ENCODE measurements at places on chromosomes 3 and 15.

- no peak for DNase-seq
Observed at GRCh38 chr15:95698951-95699350, 631.5 kb upstream of the NR2F2 start.

DNA sequence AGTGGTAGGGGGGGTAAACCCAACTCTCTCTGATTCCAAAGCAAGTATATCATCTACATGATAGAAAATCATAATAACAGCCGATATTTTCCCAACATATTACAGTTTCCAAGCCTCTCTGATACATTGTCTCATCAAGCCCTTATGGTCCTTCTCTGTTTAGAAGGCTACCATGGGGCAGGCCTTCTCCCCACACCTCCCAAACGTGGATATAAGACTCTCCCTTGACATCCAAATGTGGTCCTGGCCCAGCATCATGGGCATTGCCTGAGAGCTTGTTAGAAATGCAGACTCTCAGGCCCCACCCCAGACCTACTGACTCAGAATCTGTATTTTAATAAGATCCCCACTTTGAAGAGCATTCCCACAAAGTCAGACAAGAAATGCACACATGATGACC is 17.7 kb upstream of the CCR9 start:
- no peak for DNase-seq

GRCh38 chr3:181358562-181358961 is 353.2 kb upstream of the SOX2 start:
- DNase-seq = no peak

DNA sequence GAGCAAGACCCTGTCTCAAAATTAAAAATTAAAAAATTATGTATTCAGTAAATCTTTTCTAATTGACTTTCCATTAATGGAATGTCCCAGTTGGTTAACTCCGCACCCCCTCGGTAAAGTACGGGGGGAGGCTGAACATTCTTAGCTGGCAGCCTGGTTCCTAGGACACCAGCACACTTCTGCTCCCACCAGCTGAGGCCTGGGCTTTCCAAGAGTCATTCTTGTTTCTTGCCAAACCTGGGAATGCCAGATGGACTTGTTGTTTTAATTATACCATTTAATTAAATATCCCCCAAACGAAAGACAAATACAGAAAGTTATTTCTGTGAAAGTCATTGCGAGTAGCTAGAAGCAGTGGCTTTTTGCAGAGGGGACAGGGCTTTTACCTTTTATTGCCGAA is 179.4 kb downstream of the VGLL4 start:
- no peak for DNase-seq

- DNase-seq = no peak
Observed at GRCh38 chr3:185207931-185208746, 45.7 kb downstream of the EHHADH start.

- no peak for DNase-seq
Observed at GRCh38 chr3:3951071-3951470, 151.8 kb downstream of the LRRN1 start.

DNA sequence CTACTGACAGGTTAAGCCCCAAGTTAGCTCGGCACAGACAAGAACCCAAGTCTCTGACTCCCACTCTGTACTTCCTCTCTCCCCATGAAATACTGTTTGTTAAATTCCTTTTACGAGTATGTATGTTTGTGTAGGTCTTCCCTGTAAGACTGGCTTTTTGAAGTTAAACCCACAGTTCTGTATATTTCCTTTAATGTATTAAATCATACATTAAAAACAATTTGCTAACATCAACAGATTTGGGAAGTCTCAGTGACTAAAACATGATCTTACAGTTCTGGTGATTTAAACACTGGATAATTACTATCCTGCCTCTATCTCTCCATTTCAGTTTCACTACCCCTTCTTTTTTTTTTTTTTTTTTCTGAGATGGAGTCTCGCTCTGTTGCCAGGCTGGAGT is 4.4 kb downstream of the CMTM6 start:
- DNase-seq = no peak

DNA sequence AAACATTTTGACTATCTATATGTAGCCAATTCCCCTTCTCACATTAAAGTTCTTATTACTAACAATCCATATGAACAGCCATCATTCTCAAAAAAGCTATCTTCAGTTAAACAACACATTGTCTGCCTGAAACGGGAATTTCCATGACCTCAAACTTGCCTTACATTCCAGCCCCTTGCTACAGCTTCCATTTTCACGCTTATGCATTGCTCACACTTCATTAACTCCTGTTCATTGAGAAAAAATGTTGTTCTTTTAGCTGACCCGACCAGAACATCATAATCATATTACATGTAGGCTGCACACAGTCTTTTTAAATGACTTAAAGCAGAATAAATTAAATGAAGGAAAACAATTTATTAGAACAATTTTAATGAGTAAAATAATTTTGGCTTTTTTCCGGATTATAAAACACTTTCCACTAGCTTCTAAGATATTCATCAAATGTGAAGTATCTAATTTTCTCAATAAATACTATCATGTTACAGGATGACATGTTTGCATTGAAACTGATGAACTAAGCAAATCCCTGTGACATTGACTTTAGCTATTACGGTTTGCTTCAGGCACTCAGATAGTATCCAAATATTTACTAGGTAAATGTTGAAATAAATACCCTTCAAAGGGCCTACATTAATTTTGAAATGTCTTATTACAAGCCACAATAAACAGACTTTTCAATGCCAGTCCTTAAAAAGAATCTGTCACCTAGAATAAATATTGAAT is 49.9 kb downstream of the P3H2 start:
- DNase-seq = no peak

GRCh38 chr3:152879130-152879789 is 44.3 kb downstream of the P2RY1 start:
- no peak for DNase-seq

- DNase-seq = peak; percentile 33
Observed at GRCh38 chr3:13647298-13648059, 98.6 kb downstream of the FBLN2 start.

DNA sequence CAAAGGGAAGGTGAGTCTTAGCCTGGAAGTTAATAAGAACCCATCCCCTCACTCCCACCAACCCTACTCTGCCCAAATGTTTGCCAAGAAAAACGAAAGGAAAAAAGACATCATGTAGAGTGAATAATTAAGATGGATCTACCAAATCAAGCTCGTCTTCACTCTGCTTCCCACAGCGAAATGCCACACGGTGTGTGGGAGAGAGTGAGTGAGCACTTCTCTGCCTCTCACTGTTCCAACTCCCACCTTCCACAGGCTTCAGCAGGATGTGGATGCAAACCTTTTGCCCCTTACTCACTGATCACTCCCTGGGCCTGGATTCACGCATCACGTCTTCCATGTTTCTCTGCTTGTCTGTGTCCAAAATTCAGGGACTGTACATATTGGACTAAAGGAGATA is 85.4 kb downstream of the WDR76 start:
- DNase-seq = no peak

DNA sequence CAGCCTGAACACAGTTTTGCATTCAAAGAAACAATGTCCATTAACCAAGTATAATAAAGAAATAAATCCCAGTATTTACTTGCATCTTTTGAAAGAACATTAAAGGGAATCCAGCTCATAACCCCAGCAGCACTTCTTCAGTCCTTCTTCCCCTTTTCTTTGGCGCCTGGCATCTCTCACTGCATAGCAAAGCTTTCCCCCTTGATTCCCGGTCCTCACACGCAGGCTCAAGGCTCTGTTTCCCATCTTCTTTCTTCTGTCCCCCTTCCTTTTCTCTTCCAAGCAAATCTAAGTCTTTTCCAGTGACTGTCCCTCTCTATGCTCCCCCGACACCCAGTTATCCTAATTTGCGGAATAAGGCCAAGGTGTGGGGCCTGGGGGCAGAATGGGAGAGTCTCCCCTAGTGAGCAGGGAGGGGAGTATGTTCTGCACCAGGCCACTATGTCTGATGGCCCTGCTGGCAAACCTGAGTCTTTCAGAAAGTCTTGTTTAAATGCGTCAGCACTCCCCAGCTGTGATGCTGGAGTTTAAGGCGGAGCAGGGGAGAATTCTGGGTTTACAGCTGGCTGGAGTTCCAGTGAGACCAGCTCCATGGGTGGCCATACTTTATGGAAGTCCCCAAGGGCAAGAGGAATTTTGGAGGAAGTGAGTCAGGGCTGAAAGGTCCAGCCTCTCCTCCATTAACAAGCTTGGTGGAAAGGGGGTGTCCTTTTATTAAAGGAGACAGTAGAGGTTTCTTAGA is 42.1 kb downstream of the GOLGA6A start:
- no peak for DNase-seq

- DNase-seq = no peak
Observed at GRCh38 chr15:101326462-101327146, 31.6 kb upstream of the SNRPA1 start.

DNA sequence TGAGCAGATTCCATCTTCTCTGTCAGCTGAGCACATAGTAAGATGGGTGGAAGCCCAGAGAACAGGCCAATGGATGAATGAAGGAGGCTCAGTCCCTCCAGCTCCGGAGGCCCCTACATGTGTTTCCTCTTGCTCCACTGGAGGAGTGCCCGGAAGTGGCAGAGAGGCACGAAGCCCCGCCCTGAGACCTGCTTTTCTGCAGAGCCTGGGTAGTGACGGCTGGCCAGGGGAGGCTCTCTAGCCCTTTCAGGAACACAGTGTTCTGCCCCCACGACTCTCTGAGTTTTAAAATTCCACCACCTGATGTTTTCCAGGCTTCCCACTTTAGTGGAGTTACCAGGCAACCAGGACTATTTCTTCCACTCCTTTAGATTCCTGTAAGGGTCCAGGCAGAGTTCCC is 149.4 kb upstream of the SLC6A11 start:
- DNase-seq = peak; percentile 45

DNA sequence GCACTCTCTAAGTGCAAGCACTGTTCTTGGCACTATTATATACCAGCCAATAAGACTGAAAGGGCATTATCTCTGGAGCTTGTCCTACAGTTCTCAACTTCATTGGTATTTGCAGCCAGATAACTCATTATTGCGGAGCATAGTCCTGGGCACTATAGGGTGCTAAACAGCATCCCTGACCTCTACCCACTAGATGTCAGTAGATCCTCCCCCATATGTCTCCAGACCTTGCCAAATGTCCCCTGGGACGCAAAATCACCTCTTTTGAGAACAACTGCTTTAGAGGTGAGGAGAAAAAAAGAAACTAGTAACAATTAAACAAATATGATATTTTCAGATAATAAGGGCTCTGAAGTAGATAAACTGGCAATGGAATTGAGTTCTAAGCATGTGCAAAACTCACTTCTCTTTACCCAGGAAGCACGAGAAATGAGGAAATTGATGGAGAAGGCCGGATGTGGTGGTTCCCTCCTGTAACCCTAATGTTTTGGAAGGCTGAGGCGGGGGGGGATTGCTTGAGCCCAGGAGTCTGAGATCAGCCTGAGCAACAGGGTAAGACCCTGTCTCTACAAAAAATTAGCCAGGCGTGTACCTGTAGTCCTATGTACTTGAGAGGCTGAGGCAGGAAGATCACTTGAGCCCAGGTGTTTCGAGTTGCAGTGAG is 61.4 kb downstream of the FRMD4B start:
- DNase-seq = peak; percentile 17

DNA sequence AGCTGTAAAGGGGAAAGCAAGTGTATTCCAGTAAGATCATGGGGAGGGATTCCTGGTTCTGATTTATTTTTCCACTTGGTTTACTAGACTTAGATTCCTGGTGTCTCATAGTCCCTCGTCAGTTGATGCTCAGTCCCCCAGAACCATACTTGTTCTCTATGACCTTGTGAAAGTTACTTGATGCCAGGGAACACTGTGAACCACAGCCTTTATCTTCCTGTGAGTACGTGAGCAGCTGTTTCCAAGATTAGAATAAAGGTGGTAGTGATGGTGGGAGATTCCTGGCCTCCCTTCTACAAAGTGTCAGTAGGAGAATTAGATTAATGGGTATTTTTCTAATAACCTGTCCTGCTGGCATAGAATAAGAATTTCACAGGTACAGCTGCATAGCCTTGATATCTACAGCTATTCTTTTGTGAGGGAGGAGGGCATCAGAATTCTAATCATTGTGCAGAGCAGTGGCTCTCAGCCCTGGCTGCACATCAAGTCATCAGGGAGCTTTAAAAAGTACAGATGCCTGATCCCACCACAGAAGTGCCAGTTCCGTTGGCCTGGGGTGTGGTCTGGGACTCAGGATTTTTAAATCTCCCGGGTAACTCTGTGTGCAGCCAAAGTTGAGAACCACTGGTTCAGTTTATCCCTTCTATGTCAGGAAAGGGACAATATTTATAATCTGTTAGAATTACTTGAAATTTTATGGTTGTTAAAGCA is 20.0 kb downstream of the GPD1L start:
- DNase-seq = no peak

DNA sequence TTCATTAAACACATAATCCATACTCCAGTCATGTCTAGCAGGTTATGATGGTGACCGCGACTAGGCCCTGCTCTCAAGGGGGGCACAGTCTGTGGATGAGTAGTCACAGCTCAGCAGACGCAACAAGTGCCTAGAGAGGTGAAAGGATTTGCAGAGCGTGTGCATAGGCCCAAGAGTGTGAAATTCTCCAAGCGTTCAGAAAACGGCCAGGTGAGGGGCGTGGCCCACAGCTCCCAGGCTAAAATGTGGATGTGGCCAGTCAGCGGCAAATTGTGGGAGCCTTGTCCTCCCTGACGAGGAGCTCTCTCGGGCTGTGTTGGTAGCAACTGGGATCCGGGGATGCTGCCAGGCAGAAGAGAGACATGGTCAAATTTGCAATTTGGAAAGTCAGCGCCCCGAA is 46.4 kb upstream of the TSEN2 start:
- DNase-seq = no peak

GRCh38 chr3:73257186-73257585 is 195.7 kb downstream of the EBLN2 start:
- DNase-seq = no peak

GRCh38 chr15:100784493-100785180 is 95.0 kb upstream of the ALDH1A3 start:
- DNase-seq = no peak

DNA sequence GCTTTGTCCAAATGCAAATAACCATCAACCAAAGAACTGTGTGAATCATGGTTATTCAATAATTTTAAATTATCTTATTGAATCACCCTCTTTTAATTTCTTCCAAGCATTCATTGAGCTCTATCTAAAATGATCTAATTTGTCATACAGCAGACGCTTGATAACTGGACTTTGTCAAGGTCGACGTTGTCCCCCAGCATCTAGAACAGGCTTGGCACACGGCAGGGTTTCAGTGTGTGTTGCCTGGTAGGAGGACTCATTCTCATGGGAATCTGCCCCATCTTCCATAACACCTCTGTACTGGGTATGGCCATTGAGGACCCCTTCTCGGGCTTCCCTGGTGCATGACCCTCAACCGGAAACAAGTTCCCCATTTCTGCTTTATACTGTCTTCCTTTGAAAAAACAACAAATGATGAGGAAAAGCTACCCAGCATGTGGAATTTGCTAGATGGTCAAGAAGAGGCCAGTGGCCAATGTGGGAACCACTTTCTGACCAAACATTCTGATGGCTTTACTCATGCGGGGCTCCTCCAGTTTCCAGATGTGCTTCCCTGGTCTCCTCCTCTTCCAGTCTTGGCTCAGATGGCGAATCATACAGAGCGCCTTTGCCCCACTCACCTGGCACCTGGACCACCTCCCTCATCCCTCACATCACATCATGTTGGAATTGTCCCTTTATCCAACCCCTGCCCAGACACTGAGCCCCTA is 41.7 kb upstream of the SEC22A start:
- no peak for DNase-seq
